Right renal pelvis (tissue), 4 donors: ENCODE measurements at places on chromosomes 1 and 21.

DNA sequence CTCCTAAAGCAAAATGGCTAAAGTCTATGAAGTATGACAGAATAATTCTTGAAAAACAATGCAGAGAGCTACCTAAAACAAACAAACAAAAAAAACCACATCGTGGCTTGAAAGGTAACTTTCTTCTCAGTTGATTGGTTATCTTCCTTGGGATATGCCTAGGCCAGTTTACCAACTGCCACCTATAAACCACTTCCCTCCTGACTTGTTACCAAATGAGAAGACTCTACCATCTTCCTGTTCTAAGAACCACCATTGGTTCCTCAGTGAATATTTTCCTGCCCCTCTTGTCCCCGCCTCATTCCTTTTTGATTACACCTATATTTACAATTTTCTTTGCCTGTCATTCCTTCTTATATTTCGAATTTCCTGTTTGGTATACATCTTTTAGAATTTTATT lies 336.6 kb downstream of the SIPA1L2 start:
- no peak for DNase-seq

DNA sequence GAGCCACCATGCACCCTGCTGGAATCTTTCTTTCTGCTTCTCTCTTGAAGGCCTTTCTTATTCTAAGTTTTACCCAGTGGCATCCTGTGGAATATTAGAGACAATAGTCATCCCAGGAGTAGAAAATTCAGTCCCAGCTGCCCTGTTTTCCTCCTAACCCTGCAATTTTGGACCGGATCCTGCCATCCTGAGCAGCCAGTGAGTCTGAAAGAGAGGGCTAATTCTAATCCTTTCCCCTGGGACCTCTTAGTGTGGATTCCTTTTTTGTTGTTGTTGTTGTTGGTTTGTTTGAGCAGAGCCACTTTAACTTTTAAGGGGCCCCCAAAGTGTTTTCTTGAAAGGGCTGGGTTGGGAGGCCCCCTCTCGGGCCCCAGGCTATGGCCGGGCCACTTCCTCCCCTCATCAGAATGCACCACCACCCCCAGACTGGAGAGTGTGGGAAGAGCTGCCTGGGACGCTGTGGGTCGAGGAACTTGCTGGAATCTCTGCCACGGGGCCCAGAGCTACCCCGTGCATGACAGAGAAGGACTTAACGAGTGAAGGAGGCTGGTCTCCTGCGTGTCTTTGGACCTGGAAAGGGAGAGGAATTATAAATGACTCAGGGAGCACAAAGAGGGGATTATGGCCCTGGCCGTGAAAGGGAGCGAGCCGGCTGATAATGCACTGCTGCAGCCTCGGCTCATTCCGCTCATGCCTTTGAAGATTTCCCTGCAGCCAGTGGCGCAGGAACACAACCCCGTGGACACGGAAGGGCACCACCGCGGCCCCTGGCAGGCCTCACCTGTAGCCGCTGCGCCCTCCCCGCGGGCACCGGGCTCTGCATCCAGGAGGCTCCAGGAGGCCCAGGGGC lies 81.0 kb upstream of the AKT3 start:
- DNase-seq: no peak

- no peak for DNase-seq
Observed at GRCh38 chr21:42587036-42587435, 66.4 kb upstream of the PDE9A start.

- DNase-seq: no peak
Observed at GRCh38 chr21:45502006-45502345, 40.3 kb downstream of the SLC19A1 start.

DNA sequence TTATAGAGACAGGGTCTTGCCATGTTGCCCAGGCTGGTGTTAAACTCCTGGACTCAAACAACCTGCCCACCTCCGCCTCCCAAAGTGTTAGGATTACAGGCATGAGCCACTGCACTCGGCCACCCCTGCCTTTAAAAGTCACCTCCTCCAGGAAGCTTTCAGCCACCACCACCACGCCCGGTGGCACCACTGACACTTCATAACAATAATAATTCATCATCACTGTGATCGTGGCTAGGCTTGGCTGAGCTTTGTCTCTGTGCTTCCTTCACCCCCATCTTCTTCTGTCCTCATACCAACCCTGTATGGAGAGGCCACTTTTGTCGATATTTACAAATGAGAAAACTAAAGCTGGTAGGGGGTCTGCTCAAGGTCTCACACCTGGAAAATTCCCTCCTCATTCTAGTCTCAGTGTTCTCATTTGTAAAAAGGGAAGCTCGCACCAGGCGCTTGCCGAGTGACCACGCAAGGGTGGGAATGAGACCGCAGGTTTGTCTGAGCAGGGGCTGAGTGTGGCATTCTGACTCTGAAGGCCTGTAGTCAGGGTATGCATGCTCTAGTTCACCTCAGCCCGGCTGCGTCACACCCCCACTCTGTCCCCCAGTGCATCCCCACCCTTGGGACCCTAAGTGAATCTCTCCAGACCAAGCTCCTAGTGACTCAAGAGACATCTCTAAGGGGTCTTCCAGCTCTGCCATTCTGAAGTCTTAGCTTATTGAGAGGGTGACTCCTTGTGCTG lies 12.9 kb upstream of the EPHA2 start:
- no peak for DNase-seq

GRCh38 chr1:214747050-214747635 lies 144.1 kb downstream of the CENPF start:
- no peak for DNase-seq

DNA sequence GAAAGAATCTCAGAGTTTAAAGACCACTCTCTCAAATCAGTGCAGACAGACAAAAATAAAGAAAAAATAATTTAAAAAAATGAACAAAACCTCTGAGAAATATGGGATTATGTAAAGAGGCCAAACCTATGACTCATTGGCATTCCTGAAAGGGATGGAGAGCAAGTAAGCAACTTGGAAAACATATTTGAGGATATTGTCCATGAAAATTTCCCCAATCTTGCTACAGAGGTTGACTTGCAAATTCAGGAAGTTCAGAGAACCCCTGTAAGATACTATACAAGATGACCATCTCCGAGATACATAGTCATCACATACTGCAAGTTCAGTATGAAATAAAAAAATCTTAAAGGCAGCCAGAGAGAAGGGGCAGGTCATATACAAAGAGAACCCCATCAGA lies 43.7 kb upstream of the IVNS1ABP start:
- no peak for DNase-seq

DNA sequence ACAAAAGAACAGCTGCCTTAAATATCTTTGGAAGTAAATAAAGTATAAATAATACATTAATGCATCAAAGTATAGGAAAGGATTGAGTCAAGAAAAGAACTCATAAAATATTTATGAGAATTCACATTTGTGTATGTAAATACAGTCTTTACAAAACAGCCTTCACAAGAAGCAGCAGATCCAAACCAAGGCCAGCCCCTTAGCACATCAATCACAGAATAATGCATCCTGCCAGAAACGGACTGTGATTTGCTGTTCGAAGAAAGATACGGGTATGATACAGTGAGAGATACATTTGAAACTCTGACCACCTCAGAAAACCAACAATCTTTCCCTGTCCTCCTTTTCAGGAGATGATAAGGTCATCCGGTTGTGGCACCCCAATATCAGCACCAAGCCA lies 70.9 kb downstream of the WDR64 start:
- DNase-seq: no peak

DNA sequence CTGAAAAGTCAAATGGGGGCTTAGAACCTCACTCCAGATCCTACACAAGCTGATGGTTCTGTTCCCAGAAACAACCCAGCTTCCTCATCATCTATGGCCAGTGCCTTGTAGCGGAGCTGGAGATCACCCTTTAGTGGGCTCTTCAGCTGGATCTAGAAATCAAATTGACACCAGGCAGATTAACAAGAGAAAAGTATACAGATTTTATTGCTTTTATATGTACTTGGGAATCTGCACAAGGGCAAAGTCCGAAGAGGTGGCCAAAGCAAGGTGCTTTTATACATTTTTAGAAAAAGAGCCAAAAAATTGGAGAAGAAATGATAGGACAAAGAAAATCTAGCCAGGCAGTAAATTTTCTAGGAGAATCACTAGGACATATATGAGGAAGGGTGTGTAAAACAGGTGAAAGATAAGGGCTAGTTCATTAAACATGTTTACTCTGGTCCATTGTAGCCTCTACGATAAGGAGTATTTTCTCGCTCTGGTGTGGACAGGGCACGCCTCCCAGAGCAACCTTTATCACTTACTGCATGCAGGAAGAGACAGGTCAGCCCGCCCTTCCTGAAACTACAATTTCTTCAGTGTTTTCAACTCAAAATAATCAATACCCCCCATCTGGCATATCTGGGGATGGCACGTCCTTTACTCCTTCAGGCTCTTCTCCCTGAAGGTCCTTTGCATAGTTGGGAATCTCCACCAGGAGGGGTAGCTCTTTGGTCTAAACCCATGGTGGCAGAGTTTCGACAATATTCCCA lies 14.0 kb upstream of the LGALS8 start:
- no peak for DNase-seq

DNA sequence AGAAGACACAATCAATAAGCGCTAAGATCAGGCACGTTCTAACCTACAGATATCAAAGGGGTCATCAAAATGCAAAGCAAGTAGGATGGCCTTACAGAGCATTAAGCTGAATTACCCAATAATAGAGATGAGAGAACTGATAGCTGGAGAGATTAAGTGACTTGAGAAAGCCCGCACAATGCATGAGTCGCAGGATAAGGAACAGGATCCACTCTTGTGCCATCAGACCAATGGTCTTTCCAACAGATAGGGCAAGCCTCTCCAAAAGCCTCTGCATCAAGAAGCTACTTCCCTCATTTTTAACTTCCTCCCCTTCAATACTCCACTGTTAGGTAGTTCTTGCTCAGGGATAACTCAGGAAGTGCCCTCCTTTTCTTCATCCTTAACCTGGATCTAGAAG lies 2.6 kb downstream of the CHML start:
- DNase-seq: no peak

DNA sequence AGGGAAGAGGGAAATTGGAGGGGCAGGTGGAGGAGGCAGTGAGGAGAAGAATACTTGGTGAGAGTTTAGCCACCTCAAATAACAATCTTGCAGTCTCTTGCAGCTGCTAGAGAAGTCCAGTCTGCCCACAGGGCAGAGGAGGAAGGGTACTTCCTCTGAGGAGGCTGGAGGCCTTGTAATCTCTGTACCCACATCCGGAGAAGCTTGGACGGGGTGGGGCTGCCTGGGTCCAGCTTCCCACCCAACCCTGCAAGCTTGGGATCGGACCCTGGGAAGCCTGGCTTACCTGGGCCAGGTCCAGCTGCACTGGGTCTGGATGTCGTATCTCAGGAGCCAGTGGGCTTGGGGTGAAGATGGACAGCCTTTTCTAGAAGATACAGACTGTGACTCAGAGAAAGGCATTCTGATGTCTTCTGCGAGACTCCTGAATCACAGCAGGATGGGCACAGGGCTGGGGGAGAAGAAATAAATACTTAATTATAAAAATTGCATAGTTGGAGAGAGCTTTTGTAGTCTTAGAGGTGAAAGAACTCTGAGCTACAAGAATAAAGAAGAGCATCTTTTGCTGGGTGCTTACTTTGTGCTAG lies 111.8 kb upstream of the JUN start:
- DNase-seq: no peak

DNA sequence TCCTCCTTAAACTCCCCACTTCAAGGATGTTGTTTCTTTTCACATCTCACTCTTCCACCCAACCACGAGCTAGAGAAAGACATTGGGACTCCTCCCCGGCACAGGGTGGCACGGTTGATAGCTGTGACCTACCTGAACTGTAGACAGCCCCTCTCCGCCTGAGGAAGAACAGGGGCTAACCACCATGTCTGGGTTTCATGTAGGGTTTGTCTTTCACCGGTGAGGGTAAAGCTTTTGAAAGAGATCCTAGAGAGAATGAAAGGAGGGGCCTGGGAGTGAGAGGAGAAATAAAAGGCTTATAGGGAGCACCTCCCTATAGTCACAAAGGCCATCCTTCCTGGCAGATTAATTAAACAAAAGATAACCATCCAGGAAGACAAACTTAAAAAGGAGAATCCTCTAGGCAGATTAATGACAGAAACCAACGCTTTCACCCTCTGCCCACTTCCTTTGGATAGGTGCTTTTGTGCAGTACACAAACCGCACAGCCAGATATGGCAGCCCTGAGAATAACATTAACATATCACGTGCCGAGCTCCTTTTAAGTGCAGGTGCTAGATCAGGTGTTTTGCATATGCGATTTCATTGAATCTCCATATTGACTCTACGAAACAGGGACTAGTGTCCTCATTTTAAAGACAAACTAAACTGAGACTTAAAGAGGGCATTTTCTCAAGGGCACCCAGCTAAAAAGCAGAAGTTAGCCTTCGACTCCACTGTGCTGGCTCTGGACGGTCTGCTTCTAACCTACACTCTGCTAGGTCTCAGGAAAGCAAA lies 178.1 kb upstream of the RUNX1 start:
- DNase-seq: no peak

DNA sequence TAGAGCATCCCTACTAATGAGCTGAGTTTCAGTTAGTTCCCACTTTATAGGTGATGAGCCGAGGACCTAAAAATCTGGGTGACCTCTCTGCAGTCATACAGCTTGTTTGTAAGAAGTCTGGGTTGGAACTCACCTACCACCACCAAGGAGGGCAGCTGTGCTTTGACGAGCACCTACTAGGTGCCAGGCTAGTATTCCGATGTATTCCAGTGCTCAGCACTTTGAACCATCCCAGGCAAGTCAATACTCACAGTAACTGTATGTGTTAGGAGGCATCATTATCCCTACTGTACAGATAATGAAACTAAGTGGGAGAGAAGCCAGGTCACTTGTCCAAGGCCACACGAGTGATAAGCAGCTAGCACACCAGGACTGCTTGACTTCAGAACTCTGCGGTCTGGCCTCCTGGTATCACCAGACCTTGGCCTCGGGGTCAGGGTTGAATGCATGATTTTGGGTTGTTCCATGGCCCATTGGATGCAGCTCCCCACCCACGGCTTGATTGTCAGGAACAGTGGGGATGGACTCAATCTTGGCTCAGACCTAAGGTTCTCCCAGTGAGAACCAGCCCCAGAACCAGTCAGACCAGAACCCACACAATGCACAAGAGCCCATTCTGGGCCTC lies 20.7 kb downstream of the ECE1 start:
- no peak for DNase-seq

GRCh38 chr21:34110594-34111202 lies 37.3 kb downstream of the MRPS6 start:
- no peak for DNase-seq

DNA sequence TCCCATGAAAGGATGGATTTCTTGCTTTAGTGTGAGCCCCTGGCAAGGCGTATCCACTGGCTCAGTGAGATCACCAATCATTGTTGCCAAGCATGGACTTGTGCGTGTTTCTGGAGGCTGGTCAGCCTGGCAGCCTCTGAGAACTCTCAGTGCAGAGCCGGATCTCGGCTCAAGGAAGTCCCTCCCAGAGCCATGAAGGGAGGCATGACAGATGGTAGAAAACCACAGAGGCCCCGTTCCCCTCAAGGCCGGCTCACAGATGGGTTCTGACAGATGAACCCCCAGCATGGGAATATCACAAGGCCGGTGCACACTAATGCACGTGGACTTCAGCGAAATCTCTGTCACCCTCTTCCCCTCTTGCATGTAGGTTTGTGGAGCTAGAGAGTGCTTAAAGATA lies 290.5 kb downstream of the AJAP1 start:
- DNase-seq: no peak
